ENCODE measurements at places on chromosomes 2 and 18.

GRCh38 chr2:220465700-220466099 is 838.3 kb downstream of the SLC4A3 start:
- no peak for DNase-seq

- DNase-seq = peak; percentile 55
These were observed 243.9 kb upstream of the GULP1 start for GRCh38 chr2:188047735-188048134.

DNA sequence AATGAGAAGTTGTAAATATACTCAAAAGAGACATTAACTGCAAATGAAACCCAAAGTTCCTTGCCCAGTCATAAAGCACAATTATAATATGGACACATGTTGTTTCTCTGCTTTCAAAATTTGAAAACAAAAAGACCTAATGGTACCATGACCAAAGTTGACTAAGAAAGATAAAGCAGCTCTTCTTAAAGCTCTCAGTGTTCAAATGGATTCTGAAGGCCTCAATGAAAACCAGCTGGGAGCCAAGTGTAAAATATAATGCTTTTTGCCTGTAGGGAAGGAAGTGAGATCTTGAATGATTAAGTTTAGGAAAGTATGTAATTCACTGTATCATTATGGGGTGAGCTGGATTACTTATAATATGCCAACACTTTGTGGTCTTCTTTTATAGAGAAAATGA is 178.6 kb downstream of the SATB2 start:
- DNase-seq = no peak

DNA sequence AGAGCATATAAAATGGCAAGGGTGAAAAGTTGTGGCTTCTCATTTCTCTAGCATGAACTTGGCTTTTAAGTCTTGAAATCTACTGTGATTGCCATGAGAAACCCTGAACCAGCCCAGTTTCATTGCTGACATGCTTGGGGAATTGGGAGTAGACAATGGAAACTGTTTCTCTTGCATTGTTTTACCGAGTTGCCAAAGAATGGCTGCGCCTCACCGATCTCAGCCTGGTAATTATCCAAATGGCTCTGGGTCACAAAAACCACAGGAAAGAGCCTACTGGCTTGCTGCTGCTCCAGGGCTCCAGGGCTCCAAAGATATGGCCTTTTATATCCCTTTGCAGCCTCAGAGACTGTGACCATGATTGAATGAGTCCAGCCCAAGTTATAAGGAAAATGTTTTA is 310.4 kb upstream of the NT5C1B start:
- no peak for DNase-seq

DNA sequence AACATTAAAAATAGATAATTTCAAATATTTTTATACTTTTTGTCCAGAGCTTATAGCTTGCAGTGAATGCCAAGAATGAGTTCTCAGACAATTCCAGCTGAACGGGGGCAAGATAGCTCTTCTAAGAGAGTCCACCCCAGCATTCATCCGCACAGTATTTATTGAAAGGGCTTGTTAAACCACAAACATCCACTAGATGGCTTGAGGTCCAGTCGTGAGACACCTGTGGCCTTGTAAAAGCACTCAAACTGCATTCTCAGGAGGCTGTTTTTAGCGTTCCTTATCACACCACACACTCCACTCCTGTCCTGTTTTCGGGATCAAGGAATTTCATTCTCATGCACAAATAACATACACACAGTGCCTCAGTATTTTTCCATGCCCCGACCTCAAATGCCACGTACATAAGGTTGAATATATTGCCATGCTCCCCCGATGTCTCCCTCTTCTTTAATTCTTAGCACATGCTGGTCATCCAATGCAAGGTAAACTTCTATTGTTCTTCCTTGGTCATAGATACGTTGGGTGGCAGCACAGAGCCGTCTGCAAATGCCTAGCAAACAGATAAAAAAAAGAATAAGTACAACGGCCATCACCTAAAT is 47.4 kb downstream of the DNAJC10 start:
- peak; percentile 29 for DNase-seq

DNA sequence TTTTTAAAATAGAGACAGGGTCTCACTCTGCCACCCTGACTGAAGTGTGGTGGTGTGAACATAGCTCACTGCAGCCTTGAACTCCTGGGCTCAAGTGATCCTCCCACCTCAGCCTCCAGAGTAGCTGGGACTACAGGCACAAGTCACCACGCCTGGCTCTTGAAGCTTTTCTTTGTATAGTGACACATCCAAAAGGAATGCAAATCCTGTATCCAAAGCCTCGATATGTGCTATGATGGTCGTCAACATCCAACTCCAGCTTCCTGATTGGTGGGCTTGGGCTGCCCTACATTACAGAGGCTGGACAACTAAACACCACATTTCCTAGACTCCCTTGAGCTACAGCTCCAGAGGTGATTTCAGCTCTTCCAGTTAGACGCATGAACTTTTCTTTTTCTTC is 101.7 kb upstream of the PGAP1 start:
- peak; percentile 86 for DNase-seq

DNA sequence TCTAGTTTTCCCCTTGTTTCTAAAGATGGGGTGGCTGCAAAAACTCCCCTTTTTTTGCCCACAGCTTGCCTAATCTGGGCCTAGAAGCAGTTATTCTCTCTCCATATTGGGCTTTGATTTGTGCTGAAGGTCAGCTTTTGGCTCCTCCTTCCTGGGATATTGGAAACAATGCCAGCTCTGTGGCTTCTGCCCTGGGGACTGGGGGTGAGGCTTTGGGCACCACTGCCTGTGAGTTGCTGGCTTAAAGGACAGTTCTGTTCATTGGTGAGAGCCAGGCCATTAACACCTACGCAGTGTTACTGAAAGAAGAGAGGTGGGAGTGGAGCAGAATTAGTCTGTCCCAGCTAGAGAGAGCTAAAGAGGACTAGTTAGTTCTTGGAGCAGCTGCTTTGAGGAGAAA is 4.3 kb downstream of the UBXN2A start:
- DNase-seq = no peak

- DNase-seq = peak; percentile 91
These were observed 2.3 kb upstream of the PLEKHH2 start for GRCh38 chr2:43634604-43635306.

DNA sequence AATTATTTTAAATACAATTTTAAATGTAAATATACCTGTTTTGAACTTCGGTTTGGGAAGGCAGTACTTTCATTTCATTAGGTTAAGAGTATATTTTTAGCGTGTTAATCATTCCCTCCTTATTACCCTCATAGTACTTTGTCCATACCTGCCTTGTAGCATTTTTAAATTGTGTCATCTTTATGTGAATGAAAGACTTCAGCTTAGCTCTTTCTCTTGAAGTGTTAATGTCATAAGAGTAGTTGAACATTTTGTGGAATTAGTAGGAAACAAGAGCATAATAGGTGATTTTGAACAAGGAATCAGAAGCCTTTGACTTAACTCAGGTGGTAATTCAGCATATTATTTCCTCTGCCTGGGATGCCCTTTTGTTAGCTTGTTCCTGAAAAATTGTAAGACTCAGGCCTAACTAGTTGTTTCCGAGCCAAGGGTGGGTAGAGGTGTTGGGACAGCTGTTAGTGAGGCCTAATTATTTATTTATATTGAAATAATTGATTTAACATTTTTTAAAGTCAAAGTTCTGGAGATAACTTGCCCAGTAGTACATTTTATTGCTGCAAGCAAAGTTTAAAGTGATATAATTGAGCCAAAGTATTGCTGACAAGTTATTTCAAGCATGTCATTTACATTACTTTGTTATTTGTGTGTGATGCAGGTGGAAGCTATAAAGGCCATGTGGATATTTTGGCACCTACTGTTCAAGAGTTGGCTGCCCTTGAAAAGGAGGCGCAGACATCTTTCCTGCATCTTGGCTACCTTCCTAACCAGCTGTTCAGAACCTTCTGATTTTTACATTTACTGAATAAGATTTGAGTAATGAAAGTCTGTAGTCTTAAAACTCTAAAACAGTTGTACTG is 38.7 kb downstream of the DDX1 start:
- DNase-seq = no peak

DNA sequence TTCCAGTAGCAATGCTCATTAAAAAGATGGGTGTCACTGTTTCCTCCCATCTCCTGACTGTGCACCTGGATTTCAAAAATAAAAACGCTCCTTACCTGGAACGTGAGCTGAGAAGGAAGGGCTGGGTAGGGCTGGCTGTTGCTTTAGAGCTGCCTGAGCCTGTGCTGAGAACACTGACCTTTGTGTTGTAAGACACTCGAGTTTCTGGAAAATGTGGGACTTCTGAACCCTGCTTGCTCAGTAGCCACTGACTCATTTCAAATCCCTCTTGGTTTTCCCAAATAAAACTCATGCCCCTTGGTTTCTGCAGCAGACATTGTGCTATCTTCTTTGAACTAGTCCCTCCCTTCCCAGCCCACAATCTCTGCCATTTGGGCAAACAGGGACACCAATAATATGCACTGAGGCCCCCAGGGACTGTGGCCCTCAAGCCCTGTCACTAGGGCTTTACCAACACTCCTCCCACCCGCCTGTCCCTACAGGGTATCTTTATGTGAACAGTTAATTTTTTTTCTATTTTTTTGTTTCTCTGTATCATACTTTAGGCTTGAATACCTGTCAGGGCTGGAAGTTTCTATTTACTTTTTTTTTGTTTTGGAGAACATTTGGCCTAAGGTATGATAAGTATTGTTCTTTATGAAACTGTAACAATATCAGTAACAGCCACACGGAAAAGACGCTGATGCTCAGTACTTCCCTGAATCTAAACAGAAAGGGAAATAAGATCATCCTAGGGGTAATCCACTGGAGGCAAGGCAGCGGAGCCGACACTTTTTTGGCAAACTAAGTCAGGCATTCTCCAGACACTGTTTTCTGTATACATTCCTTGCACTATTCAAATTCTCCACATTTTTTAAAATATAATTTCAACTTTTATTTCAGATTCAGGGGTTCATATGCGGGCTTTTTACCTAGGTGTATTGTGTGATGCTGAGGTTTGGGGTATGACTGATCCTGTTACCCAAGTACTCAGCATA is 280.2 kb downstream of the STK39 start:
- no peak for DNase-seq

GRCh38 chr2:170157025-170157684 is 20.8 kb upstream of the MYO3B start:
- DNase-seq = peak; percentile 72

DNA sequence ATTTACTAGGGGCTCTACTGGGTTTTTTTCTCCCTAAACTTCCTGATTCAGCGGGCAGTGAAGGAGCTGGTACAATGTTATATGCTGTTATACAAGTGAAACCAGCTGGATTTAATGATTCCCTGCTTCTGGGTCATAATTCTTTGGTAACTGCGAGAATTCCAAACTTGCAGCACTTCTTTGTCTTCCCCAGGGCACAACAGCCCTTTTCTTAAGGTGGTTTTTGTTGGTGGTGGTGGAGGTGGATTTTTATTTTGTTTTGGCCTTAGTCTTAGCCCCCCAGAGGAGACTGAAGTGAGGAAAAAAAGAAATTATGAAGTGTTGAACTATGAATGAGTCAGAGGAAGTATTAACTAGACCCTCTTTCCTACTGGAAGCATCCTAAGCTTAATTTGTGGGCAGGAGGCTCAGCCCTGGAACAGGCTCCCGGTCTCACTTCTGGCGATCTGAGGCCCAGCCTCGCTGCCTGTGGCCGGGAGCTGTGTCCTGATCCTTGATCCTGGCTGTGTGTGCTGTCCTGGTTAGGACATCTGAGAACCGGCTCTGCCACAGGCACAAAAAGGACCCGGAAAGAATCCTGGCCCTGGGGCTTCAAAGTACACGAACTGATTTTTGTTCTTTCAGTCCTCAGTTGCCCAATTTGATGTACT is 141.9 kb downstream of the LYPD6B start:
- peak; percentile 78 for DNase-seq

DNA sequence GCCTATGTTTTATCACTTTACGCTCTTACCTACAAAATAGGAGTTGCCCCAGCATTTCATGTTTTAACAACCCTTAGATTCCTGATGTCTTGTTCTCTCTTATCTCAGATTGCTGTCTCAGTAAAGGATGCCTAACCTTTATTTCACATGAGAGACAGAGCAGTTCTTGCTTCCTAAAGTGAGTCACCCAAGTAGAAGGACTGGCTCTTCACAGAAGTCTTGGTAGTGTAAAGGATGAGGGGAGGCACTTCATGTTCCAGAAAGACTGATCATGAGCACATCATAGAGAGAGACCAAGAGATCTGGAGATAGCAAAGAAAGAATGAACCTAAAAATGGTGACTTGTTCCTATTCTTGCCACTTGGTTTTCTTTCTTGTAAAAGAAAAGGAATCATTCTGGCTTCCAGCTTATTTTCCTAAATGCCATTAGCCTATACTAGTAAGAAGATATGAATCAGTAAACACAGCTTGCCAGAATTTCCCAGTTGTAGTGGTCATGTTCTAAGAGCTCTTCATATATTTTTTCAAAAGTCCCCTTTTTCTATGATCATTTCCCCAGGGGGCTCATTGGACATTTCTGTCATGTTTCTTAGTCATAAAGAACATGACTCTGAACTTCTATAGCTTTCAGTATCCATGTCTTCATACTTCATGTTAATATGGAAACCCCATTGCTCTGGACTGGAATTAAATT is 54.9 kb downstream of the MAPRE2 start:
- no peak for DNase-seq

DNA sequence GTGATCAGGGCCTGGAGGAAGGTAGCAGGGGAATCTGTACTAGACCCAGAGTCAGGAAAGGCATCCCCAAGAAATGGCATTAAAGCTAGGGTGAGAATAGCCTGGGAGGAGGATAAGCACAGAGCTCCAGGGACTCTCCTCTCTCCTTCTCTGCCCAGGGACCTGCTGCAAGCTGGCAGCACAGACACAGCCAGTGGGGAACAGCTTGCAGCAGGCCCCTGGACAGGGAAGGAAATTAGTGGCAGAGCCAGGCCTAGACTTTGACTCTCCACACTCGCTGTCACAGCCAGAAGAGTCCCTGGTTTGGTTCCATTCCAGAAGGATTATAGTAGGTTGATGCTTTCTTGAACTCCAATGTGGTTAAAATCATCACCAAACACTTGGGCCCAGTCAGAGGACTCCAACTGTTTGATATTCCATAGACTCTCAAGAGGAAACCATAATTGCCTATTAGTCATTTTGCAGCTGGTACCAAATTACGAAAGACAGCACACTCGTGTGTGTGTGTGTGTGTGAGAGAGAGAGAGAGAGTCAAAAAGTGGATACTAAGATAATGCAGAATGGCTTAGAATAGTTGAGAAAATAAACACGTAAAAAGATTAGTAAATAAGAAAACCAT is 95.5 kb upstream of the ATP8B1 start:
- DNase-seq = peak; percentile 93

DNA sequence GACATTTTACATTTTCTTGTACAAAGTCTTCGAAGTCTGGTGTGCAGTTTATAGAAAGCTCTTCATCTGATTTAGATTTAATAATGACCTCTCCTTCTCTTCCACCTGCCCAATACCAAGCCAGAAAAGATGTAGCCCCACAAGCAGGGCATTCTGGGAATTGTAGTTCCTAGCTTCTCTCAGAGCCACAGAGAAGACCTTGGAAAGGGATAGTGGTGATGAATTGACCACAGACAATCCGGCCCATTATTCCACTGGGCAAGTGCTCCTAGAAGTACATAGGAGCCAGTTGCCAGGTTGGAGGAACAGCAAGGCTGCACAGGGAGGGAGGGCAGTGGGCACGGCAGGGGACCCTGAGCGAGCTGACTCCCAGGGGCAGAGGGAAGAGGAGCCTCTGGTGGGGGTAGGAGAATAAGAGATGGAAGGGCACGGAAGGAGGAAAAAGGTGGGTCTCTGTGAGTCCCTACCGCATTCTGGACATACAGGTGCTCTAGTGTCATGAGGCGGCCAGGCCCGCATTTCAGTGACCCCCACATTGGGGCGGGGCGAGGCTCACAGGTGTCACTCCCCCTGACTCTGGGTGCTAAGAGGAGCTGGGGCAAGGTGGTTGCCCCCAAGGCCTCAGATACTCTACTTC is 152.5 kb upstream of the HAAO start:
- DNase-seq = no peak

All from fibroblast of skin of abdomen (primary cell).